Pancreas (tissue), 10 donors: ENCODE measurements at places on chromosomes 4 and X. TPM values are rescaled to one million over a fixed set of nuclear protein-coding genes. Genes with fewer than 3 reads are reported as not detected.

GRCh38 chrX:107457289-107457688 lies 7.8 kb downstream of the FRMPD3 start:
- no peaks in the 10 kb centered on the region for H3K36me3 ChIP-seq
- H3K4me1 ChIP-seq: no peaks in the 10 kb centered on the region

DNA sequence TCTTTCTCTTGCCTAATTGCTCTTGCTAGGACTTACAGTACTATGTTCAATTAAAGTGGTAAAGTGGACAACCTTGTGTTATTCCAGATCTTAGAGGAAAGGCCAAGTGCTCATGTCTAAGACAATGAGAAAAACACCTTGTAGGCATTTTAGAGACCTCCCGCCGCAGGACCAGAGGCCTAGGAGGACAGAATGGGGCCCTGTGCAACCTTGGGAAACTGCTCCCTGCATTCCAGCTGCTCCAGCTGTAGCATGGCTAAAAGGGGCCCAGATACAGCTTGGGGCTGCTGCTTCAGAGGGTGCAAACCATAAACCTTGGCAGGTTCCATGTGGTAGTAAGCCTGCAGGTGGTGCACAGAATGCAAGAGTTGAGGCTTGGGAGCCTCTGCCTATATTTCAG lies 101.0 kb downstream of the PGRMC2 start:
- no peaks in the 10 kb centered on the region for H3K36me3 ChIP-seq
- no peak overlapping the region for H3K4me3 ChIP-seq
- H3K27me3 ChIP-seq: no peaks in the 10 kb centered on the region

DNA sequence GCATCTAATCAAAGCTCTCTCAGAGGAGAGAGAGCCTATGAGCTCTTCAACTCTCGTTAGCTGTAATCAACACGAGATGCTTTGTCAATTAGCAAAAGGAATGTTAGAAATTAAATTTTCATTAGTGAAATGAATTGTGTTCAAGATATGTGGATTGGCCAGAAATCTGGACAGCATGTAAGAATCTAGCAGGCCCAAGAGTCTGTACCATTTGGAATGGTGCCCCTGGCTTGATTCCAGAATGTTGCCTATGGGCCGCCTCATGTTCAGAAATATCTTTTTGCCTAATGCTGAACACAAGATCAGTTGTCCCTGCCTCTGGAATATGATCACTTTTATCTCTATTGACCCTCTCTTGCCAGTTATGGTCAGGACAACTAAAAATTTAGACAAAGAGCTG lies 88.2 kb downstream of the RBM46 start:
- no peaks in the 10 kb centered on the region for H3K4me1 ChIP-seq
- no peaks in the 10 kb centered on the region for H3K27me3 ChIP-seq
- H3K4me3 ChIP-seq: no peak overlapping the region

DNA sequence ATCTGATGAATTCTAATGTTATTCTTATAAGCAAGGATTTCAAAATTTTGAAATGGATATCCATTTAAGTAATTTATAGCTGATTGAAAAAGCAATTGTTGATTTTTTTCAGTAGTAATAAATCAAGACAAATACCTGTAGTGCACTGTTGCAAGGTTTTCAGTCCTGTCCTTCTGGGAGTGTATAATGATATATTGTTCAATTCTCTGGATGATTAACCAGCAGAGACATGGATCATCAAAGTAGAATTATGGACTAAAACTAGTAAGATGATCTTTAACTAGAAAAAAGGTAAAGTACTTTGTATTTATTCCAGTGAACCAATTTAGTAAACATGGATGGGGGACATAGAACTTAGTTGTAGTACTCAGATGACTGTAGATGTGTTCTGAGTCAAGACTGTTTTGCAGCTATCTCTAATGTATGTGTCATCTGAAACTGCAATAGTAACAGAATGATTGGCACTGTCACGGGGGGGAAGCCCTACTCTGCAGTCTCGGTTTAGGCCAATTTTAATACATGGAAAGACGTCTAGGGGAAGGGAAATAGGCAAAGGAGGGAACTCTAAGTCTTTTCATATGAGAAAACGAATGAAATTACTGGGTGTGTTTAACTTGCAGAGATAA lies 121.9 kb downstream of the GLRA3 start:
- no peak overlapping the region for H3K4me3 ChIP-seq
- DNase-seq: no peak

DNA sequence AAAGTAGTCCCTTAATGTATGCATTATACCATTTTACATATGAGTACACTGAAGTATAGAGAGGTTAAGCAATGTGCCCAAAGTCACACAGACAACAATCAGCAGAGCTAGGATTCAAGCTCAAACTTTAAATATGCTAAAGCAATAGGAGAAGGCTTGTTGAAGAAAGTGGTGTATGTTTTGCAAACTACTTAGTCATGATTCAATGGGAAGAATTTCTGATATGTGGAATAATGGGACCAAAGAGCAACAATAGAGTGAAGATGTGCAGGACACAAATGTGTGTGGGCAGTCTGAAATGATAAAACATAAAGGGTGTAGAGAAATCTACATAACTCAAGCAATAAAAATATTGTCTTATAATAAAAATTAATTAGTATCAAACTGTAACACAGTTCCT lies 109.0 kb upstream of the ARSJ start:
- no peaks in the 10 kb centered on the region for H3K36me3 ChIP-seq
- no peaks in the 10 kb centered on the region for H3K4me1 ChIP-seq
- H3K4me3 ChIP-seq: no peak overlapping the region
- no peak overlapping the region for H3K27ac ChIP-seq
- H3K27me3 ChIP-seq: no peaks in the 10 kb centered on the region
- DNase-seq: no peak

DNA sequence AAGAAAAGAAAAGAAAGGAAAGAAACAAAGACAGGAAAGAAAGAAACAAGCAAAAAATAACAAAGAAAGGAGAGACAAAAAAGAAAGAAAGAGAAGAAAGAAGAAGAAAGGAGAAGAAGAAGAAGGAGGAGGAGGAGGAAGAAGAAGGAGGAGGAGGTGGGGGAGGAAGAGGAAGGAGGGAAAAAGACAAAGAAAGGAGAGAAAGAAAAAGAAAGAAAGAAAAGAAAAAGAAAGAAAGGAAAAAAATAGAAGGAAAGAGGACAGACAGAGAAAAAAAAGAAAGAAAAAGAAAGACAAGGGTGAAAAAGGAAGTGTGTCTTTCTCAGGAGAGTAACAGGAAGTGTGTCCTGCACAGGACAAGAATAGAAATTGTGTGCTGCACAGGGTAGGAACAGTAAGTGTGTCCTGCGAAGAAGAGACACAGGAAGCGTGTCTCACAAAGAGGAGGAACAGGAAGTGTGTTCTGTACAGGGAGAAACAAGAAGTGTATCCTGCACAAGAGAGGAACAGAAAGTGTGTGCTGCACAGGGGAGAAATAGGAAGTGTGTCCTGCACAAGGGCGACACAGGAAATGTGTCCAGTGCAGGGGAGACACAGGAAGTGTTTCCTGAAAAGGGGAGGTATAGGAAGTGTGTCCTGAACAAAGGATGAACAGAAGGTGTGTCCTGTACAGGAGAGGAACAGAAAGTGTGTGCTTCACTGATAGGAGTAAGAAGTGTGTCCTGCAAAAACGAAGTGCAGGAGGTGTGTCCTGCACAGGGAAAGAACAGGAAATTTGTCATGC lies 101.2 kb downstream of the ARSF start:
- H3K36me3 ChIP-seq: no peaks in the 10 kb centered on the region
- no peak for DNase-seq
- no peaks in the 10 kb centered on the region for H3K27me3 ChIP-seq
- H3K27ac ChIP-seq: no peak overlapping the region

DNA sequence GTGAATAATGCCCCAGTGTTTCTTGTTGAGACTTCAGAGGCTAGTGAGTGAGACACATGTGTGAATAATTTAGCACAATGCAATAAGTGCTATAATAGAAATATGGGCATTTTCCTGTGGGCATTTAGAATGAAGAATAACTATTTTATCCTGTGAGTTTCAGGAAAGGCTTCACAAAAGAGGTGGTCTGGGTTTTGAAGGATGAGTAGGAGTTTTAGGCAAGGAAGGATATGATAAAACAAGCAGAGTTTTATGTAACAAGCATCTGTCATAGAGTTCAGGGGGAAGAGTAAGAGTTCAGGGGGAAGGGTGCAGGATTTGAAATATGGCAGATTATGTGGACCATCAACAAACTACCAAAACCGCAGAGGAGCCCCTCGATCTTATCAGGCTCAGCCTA lies 529.2 kb downstream of the INPP4B start:
- no peak overlapping the region for H3K27ac ChIP-seq
- DNase-seq: no peak
- no peaks in the 10 kb centered on the region for H3K27me3 ChIP-seq
- no peaks in the 10 kb centered on the region for H3K36me3 ChIP-seq
- H3K4me1 ChIP-seq: peaks cover 8% of the 10 kb centered on the region

GRCh38 chr4:26812049-26812714 lies 48.5 kb upstream of the STIM2 start:
- H3K4me3 ChIP-seq: no peak overlapping the region
- no peak overlapping the region for H3K27ac ChIP-seq
- H3K4me1 ChIP-seq: no peaks in the 10 kb centered on the region
- H3K36me3 ChIP-seq: no peaks in the 10 kb centered on the region
- no peaks in the 10 kb centered on the region for H3K27me3 ChIP-seq

- H3K27ac ChIP-seq: no peak overlapping the region
- H3K4me3 ChIP-seq: no peak overlapping the region
- no peaks in the 10 kb centered on the region for H3K27me3 ChIP-seq
- no peak for DNase-seq
Measured at GRCh38 chrX:117838581-117839331, 277.9 kb downstream of the KLHL13 start.

- H3K4me1 ChIP-seq: no peaks in the 10 kb centered on the region
Measured at GRCh38 chr4:94660614-94661013, 97.1 kb upstream of the BMPR1B start.

GRCh38 chr4:40575846-40576245 lies 53.8 kb downstream of the RBM47 start:
- H3K4me3 ChIP-seq: no peak overlapping the region
- H3K4me1 ChIP-seq: peaks cover 34% of the 10 kb centered on the region
- DNase-seq: no peak
- H3K27ac ChIP-seq: peak overlapping the region; percentile 4
- no peaks in the 10 kb centered on the region for H3K36me3 ChIP-seq

- no peaks in the 10 kb centered on the region for H3K36me3 ChIP-seq
- no peaks in the 10 kb centered on the region for H3K27me3 ChIP-seq
- no peak for DNase-seq
Measured at GRCh38 chrX:55778322-55778721, 60.8 kb downstream of the RRAGB start.

GRCh38 chr4:105767579-105767978 lies 59.0 kb downstream of the GSTCD start:
- no peak for DNase-seq
- H3K27me3 ChIP-seq: no peaks in the 10 kb centered on the region
- no peak overlapping the region for H3K27ac ChIP-seq
- no peak overlapping the region for H3K4me3 ChIP-seq
- H3K36me3 ChIP-seq: no peaks in the 10 kb centered on the region

GRCh38 chr4:140637836-140638235 lies 69.1 kb upstream of the UCP1 start:
- no peaks in the 10 kb centered on the region for H3K36me3 ChIP-seq
- no peak for DNase-seq
- H3K27ac ChIP-seq: no peak overlapping the region
- no peaks in the 10 kb centered on the region for H3K27me3 ChIP-seq
- H3K4me3 ChIP-seq: no peak overlapping the region
- H3K4me1 ChIP-seq: no peaks in the 10 kb centered on the region

DNA sequence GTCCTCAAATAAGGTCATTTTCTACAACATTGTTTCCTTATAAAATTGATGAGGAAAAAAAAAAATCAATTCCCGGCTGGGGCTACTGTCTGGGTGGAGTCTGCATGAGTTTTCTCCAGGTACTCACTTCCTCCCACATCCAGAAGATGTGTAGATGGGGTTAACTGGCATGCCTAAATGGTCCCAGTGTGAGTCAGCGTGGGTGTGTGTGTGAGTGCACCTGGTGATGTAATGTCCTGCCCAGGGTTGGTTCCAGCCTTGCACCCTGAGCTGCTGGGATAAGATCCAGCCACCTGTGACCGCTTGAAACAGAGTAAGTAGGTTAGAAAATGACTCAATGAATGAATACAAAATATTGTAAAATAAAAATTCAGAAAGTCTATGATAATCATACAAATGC lies 11.1 kb downstream of the USP26 start:
- H3K27ac ChIP-seq: no peak overlapping the region
- H3K27me3 ChIP-seq: no peaks in the 10 kb centered on the region
- no peaks in the 10 kb centered on the region for H3K36me3 ChIP-seq
- H3K4me3 ChIP-seq: no peak overlapping the region
- DNase-seq: no peak
- H3K4me1 ChIP-seq: no peaks in the 10 kb centered on the region

- no peaks in the 10 kb centered on the region for H3K4me1 ChIP-seq
- H3K27ac ChIP-seq: no peak overlapping the region
- no peaks in the 10 kb centered on the region for H3K27me3 ChIP-seq
- no peaks in the 10 kb centered on the region for H3K36me3 ChIP-seq
- no peak for DNase-seq
- no peak overlapping the region for H3K4me3 ChIP-seq
Measured at GRCh38 chr4:24044610-24045589, 155.1 kb upstream of the PPARGC1A start.

GRCh38 chr4:152860046-152860445 lies 76.1 kb upstream of the FHDC1 start:
- no peaks in the 10 kb centered on the region for H3K27me3 ChIP-seq
- no peaks in the 10 kb centered on the region for H3K36me3 ChIP-seq
- H3K4me3 ChIP-seq: no peak overlapping the region

DNA sequence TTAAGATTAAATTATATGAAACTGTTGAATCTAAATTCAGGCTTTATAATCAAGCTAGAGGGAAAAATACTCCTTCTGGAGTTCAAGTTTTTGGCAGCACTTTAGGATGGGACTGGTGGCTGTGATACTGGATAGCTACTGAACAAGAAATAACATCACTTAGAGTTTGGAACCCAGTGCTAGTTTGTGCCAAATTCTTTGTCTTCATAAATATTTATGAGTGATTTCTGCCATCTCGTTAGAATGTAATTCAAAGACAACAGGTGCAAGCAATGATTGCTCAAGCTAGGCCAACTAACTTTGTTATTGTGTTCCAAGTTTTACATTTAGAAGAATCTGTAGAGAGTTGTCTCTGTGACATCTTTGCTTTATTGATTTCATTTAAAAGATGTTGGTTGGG lies 417.9 kb downstream of the FAT4 start:
- DNase-seq: no peak
- no peak overlapping the region for H3K4me3 ChIP-seq
- no peaks in the 10 kb centered on the region for H3K36me3 ChIP-seq
- no peak overlapping the region for H3K27ac ChIP-seq
- no peaks in the 10 kb centered on the region for H3K4me1 ChIP-seq

GRCh38 chrX:120377715-120378114 lies 15.8 kb downstream of the ATP1B4 start:
- H3K27me3 ChIP-seq: peaks cover 3% of the 10 kb centered on the region
- no peaks in the 10 kb centered on the region for H3K36me3 ChIP-seq
- H3K4me1 ChIP-seq: no peaks in the 10 kb centered on the region
- no peak for DNase-seq
- H3K4me3 ChIP-seq: no peak overlapping the region

The NAA11 gene
- total RNA-seq: not detected

The RAB40AL gene
- total RNA-seq: 0.90 TPM

The ZNF157 gene
- total RNA-seq: 0.21 TPM

The USP17L25 gene
- not detected for total RNA-seq

The AIFM1 gene
- total RNA-seq: 12.1 TPM

The ADH7 gene
- not detected for total RNA-seq

The HSFX3 gene
- total RNA-seq: not detected

The PAGE2 gene
- not detected for total RNA-seq

The ETDB gene
- total RNA-seq: not detected
